Activated CD4-positive, alpha-beta T cell treated with anti-CD3 and anti-CD28 coated beads, Interleukin-2, amount 50 U/mL, for 4 hours (primary cell): ENCODE measurements at places on chromosomes 4 and X.

DNA sequence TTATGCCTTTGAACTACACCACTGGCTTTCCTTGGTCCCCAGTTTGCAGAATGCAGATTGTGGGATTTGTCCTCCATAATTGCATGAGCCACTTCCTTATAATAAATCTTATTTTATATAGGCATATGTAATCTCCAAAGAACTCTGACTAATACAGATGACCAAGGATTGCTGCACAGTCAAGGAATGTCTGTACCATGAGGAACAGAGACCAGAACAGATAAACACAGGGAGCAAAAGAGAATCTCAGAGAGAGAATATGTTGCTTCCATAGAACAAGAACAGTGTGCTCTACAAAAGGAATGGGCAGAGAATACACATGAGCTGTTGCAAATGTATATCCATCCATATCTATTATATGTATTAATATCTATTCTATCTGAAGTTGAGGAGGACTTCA is 111.1 kb downstream of the ADRA2C start:
- no peak for DNase-seq

DNA sequence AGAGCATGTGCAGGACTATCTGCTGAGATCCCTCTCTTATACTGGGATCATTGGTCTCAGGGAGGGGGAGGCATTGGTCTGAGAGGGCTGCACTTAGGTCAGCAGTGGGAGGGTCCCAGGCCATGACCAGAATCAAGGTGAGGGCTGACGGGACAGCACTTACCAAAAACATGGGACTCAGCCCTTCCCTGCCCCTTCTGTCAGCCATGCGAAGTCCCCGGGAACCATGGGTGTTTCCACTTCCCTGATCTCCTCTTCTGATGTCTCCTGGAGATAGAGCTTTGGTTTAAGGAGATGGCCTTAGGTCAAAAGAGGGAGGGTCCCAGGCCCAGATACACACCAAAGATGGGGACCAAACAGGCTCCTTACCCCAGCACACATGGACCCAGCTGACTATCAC is 12.9 kb upstream of the HSFX1 start:
- no peak for DNase-seq

GRCh38 chr4:155173371-155173770 is 35.1 kb upstream of the NPY2R start:
- DNase-seq: no peak

- no peak for DNase-seq
These were observed 22.6 kb downstream of the RELL1 start for GRCh38 chr4:37663552-37663951.

DNA sequence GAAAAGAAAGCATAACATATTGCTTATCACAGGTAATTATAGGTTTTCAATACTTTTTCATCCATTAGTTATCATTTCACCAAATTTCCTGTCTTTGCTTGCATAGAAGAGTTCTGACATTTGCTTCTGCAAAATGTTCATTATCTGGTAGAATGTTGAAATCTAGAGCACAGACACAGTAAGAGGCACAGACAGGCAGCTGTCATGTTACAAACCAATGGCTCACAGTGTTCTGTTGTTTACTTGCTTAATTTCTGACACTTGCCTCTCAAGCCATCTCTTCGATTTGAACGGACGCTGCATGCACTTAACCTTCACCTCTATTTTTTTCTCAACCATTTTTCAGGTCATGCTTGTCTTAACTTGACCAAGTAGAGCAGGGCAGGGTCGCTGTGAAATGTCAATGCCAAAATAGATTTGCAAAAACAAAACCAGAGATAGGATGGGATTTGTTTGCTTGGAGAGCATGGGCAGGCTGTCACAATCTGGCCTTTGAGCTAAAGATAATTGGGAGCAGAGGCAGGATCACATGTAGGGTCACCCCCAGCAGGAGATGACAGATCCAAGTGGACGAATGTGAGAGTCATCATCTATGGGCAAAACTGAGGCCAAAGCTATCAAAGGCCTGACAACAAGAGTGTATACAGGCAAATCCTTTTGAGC is 292.3 kb downstream of the SMARCA1 start:
- DNase-seq: no peak
